Activated T-cell treated with anti-CD3 and anti-CD28 coated beads for 4 hours (primary cell): ENCODE measurements at places on chromosomes 5 and 9.
A peak's percentile ranks its signal among the peaks of the same experiment; 100 is the strongest.

- DNase-seq, result peak; percentile 32
Measured at GRCh38 chr9:83708515-83709158, 879 bp upstream of the UBQLN1 start.

- DNase-seq, result no peak
Measured at GRCh38 chr5:40681363-40682153, 1.8 kb downstream of the PTGER4 start.

DNA sequence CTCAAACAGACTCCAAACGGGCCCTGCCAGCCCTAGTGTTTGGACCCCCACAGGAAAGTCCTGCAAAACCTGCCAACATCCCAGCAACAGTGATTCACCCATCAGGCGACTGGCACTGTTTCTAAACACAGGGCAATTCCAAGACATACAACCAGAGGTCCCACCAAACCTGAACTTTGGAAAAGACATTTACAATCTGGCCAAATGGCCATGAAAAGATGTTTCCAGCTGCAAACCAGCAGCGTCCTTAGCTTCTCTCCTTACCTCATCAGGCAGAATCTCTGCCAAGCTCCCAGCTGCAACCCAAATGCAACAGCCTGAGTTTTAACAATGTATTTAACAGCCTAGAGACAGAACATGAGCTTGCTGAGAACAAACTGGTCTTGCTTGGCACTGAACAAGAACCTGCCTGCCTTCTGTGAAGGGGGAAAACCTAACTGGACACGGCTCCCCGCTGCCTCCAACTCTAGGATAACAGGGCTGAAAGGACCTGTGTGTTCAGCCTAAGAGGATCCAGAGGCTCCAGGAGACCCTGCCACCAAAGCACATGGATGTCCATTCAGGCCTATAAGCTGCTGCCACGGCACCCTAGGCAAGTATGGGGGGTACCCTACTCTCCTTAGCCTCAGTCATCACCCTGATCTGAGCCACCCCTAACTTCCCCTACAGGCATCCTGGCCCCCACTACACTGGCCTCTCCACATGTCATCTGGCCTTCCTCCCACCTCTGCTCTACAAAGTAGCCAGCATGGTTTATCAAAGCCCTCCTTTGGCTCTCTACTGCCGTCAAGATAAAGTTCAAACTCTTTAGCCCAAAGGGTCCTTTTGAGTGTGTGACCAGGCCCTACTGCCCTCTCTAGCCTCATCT, 5.6 kb downstream of the P4HA2 start:
- no peak for DNase-seq

DNA sequence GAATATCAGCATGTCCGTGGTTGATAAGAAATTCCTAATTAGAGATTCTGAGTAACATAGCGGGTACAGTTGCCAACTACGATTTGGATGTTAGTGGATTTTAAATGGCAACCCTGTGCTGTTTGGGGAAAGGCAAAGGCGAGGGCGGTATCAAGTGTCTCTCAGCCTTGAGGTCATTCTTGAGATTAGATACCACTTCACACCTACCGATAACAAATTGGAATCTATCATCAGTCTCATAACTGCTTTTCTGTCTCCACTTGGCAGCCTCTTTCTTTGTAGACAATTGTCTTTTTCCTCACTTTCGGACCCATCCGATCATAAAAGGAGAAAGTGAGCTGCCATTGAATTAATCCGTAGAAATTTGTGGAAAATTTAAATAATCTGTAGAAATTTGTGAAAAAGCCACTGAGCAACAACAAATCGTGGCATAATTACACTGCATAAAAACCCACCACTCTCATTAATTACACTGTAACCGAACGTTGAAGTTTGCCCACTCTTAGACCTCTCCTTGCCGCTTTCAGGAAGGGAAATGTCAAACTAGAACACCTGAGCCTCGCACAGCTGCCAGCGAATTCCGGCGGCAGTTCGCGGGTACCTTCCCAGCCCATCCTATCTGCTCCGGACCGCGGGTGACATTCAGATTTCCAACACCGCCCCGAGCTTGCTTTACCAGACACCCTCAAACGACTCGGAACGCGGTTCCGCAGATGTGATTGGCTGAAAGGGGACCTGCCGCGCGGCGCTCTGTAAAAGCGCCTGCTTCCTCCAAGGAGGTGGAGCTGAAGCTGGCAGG, 849 bp upstream of the RGMB start:
- peak; percentile 40 for DNase-seq

- DNase-seq, result no peak
Measured at GRCh38 chr5:113390224-113390623, 44.6 kb downstream of the TSSK1B start.

- DNase-seq, result no peak
Measured at GRCh38 chr9:71797266-71797665, 29.0 kb upstream of the CEMIP2 start.

GRCh38 chr5:72397836-72398235, 77.7 kb downstream of the PTCD2 start:
- DNase-seq, result no peak

GRCh38 chr5:174425271-174425963, 299.0 kb upstream of the MSX2 start:
- DNase-seq, result no peak

GRCh38 chr5:95177456-95177855, 107.4 kb downstream of the MCTP1 start:
- no peak for DNase-seq

GRCh38 chr9:86072394-86072877, 26.9 kb downstream of the GOLM1 start:
- DNase-seq, result no peak
